Left lobe of liver (tissue), 2 donors: ENCODE measurements at places on chromosomes 3 and 15. TPM values are rescaled to one million over a fixed set of nuclear protein-coding genes. Genes with fewer than 3 reads are reported as not detected.

Gene CHL1
- total RNA-seq, result 0.45 TPM

DNA sequence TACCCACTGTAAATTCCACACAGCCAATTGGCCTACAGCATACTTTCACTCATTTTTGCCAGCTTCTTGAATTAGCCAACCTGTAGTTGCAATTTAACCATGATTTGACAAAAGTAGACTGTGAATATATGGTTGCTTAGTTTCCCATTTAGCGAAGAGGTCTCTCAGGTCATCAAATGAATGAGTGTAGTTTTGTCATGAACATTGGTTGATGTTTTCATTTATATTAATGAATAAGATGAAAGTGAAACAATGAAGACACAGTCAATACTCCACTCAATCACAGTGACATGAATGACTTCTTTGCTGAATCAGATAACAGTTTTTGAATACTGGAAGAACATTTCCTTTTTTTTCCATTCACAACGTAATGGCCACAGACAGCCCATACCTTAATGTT, 15.3 kb upstream of the FAM3D start:
- no peak for DNase-seq

Gene UBA7
- 33.2 TPM for total RNA-seq

DNA sequence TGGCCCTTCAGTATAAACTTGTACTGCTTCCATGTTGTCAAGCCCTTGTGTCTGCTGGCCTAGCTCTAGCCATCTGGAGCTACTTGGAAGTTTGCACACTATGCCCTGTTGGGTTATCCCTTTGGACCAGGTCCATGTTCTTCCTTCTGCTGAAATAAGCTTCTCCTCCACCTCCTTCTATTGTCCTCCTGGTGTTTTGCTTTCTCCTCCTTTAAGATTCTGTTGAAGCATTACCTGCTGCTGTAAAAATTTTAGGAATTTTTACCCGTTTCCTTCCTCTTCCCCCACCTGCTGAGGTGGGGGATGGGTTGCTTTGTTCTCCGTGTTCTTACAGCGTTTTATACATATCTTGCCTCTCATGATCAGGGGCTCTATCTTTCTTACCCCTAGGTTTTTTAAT, 51.7 kb downstream of the SH3GL3 start:
- no peak for DNase-seq

DNA sequence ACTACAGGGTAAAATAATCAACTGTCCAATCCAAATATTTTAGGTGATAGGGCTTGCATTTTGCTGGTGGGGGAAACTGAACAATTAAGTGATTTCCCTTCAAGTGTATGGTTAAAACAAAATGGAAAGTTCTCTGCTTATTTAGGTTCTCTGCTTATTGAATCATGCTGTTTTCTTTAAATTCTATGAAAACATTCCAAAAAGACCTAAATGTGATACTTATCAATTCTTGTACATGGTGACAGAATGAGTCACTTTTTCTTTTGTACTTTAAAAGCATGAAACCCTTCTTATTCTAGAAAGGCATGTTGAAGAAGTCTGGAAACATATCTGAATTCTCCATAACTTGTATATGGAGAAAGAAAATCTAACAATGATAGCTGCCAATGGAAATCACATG, 192.6 kb downstream of the FMN1 start:
- DNase-seq, result no peak

- DNase-seq, result no peak
These were observed 13.6 kb downstream of the C3orf20 start for GRCh38 chr3:14688525-14688924.

Gene DUOXA2
- total RNA-seq, result not detected
